ENCODE measurements at places on chromosomes 11 and 22. TPM values are rescaled to one million over a fixed set of nuclear protein-coding genes. Genes with fewer than 3 reads are reported as not detected.

The CCDC15 gene
- total RNA-seq, result 0.54 TPM

The DBX1 gene
- not detected for total RNA-seq

The OR52A1 gene
- total RNA-seq, result 0.27 TPM

The NFAM1 gene
- total RNA-seq, result 3.0 TPM

The LRRN4CL gene
- total RNA-seq, result 0.27 TPM

Data from hematopoietic multipotent progenitor cell (in vitro differentiated cells).